ENCODE measurements at places on chromosomes 7 and 10.

GRCh38 chr10:73232887-73233286, 14.2 kb downstream of the DNAJC9 start:
- no peaks in the 10 kb centered on the region for H3K27me3 ChIP-seq
- H3K36me3 ChIP-seq, result no peaks in the 10 kb centered on the region
- no peaks in the 10 kb centered on the region for H3K4me1 ChIP-seq
- no peak overlapping the region for H3K4me3 ChIP-seq
- H3K27ac ChIP-seq, result no peak overlapping the region

GRCh38 chr7:24884401-24884800, 95.6 kb downstream of the OSBPL3 start:
- no peak overlapping the region for H3K27ac ChIP-seq
- no peak for DNase-seq
- no peak overlapping the region for H3K4me3 ChIP-seq
- H3K27me3 ChIP-seq, result peaks cover 7% of the 10 kb centered on the region
- peaks cover 18% of the 10 kb centered on the region for H3K4me1 ChIP-seq

DNA sequence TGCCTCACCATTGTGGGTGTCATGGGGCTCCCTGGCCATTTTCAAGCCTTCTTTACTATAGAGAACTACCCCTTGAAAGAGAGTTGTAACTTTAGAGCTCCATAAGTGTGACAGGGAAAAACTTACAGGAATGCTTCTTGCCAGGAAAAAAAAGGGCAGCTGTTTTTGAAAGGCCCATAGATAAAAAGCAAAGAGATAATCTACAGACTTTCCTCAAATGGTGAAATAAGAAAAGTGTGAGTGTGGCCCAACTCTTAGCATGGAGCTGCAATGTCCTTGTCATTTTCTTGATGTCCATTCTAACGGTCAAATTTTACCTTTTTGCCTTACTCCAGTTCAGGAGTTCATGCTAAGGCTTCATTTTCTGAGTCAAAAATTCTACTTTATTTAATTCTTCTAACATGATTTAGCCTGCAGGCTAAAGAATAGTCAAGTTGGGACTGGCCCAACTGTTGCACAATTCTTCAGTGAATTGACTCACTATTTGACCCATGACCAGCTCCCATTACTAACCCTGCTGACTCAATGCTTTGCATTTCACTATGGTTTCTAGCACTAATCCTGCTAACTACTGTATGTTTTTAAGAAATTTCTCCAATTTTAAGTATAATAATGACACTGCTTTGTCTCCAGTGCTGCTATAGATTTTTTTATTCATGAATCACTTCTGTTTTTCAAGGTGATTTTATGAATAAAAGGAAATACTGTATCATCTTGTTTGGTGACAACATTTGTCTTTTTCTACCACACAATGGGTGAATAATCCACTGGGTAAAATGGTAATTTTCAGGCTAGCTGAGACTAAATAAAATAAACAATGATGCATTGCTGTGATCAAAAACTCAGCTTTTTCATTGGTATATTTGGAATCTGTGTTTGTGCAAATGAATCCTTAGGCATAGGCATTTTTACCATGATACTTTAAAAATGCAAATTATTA, 41.4 kb upstream of the SGCE start:
- no peak overlapping the region for H3K4me3 ChIP-seq
- H3K27me3 ChIP-seq, result no peaks in the 10 kb centered on the region
- no peaks in the 10 kb centered on the region for H3K36me3 ChIP-seq

DNA sequence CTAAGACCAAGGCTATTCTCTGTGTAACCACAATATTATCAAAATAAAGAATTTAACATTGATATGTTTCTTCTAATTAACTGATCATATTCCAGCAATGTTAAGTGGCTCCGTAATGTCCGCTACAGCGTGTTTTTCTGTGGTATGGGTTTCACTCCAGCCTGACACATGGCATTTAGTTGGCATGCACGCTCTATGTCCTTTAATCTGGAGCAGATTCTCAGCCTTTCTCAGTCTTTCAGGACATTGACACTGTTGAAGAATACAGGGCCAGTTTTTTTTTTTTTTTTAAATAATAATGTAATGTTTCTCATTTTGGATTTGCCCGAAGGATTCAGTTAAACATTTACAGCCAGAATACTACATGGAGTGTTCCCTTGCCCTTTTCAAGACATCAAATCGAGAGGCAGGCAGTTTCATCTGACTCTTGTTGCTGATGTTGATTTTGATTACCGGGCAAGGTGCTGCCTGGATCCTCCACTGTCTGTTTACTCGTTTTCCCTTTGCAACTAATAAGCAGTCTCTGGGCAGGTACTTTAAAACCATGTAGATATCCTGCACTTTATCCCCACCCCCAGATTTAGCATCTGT, 97.5 kb upstream of the GJD4 start:
- H3K27ac ChIP-seq, result peak overlapping the region; percentile 45
- no peak overlapping the region for H3K4me3 ChIP-seq
- H3K36me3 ChIP-seq, result peaks cover 5% of the 10 kb centered on the region
- no peak for DNase-seq
- H3K27me3 ChIP-seq, result peaks cover 22% of the 10 kb centered on the region

GRCh38 chr7:12469568-12469967, 65.9 kb upstream of the VWDE start:
- no peak overlapping the region for H3K27ac ChIP-seq
- no peaks in the 10 kb centered on the region for H3K4me1 ChIP-seq
- no peak overlapping the region for H3K4me3 ChIP-seq
- no peak for DNase-seq
- no peaks in the 10 kb centered on the region for H3K27me3 ChIP-seq
- no peaks in the 10 kb centered on the region for H3K36me3 ChIP-seq

DNA sequence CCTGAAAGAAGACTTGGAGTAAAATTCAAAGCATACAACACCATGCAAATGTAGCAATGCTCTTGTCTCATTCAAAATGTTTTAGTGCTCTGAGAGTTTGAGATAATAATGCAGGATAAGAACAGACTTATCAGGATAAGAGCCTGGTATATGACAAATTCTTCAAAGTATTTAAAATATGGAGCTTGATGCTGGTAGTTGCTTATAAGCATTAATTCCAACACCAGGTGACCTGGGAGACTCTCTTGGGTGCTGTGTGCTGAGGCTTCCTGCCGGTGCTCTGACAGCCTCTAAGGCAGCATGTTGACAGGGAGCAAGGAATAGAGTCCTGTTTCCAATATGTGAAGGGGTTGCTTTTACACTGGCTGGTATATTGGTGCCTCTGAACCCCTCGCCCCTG, 34.8 kb upstream of the SLC26A5 start:
- no peaks in the 10 kb centered on the region for H3K36me3 ChIP-seq
- no peak overlapping the region for H3K27ac ChIP-seq

DNA sequence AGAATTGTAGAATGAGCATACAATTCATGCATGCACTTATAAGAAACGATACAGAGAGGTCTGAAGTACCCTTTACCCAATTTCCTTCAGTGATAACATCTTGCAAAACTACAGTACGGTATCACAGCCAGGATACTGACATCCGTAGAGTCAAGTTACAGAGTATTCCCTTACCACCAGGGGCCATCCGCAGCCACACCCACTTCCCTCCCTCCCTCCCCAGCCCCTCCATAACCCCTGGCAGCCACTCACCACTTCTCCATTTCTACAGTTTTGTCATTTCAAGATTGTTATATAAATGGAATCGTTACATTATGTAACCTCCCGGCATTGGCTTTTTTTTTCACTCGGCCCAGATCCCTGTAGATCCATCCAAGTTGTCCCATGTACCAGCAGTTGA, 113.6 kb upstream of the RET start:
- H3K4me3 ChIP-seq, result no peak overlapping the region
- no peaks in the 10 kb centered on the region for H3K27me3 ChIP-seq
- no peaks in the 10 kb centered on the region for H3K4me1 ChIP-seq
- DNase-seq, result peak; percentile 7
- no peak overlapping the region for H3K27ac ChIP-seq
- no peaks in the 10 kb centered on the region for H3K36me3 ChIP-seq

GRCh38 chr7:52727632-52728031, 307.8 kb upstream of the POM121L12 start:
- H3K4me1 ChIP-seq, result no peaks in the 10 kb centered on the region
- H3K27me3 ChIP-seq, result no peaks in the 10 kb centered on the region
- no peaks in the 10 kb centered on the region for H3K36me3 ChIP-seq
- H3K4me3 ChIP-seq, result no peak overlapping the region
- no peak overlapping the region for H3K27ac ChIP-seq
- no peak for DNase-seq

GRCh38 chr10:108849186-108849585, 1074.1 kb downstream of the XPNPEP1 start:
- H3K27ac ChIP-seq, result no peak overlapping the region
- DNase-seq, result no peak
- H3K4me3 ChIP-seq, result no peak overlapping the region
- H3K36me3 ChIP-seq, result no peaks in the 10 kb centered on the region
- no peaks in the 10 kb centered on the region for H3K27me3 ChIP-seq
- no peaks in the 10 kb centered on the region for H3K4me1 ChIP-seq

- no peak overlapping the region for H3K4me3 ChIP-seq
- H3K36me3 ChIP-seq, result no peaks in the 10 kb centered on the region
- no peak for DNase-seq
- peaks cover 3% of the 10 kb centered on the region for H3K27me3 ChIP-seq
Observed at GRCh38 chr7:78499283-78499682, 700.7 kb downstream of the PHTF2 start.

GRCh38 chr7:100632951-100633717, 8.2 kb downstream of the TFR2 start:
- H3K4me1 ChIP-seq, result no peaks in the 10 kb centered on the region
- no peak overlapping the region for H3K27ac ChIP-seq
- H3K27me3 ChIP-seq, result peaks cover 20% of the 10 kb centered on the region

DNA sequence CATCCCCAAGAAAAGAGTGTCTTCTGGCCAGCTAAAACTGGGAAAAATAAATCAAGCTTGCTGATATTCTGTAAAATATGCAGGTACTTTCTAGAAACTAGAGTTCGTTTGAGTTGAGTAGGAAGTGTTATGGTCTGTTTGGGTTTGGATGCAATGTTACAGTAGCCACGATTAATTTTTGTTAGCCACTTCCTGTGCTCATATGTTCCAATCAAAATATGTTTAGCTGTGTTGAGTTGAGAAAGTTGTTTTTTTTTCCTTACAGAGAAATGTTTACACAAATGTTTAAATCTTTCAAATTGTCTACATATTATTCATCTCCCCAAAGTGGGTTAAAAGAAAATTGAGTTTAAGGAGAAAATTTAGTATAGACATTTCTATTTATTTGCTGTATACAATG, 11.3 kb upstream of the LAMB1 start:
- no peak overlapping the region for H3K27ac ChIP-seq
- H3K4me1 ChIP-seq, result peaks cover 3% of the 10 kb centered on the region
- H3K4me3 ChIP-seq, result no peak overlapping the region
- H3K36me3 ChIP-seq, result no peaks in the 10 kb centered on the region

- H3K27ac ChIP-seq, result no peak overlapping the region
- H3K4me3 ChIP-seq, result no peak overlapping the region
- peak; percentile 65 for DNase-seq
- peaks cover 1% of the 10 kb centered on the region for H3K4me1 ChIP-seq
Observed at GRCh38 chr10:60964257-60965235, 20.6 kb upstream of the RHOBTB1 start.

DNA sequence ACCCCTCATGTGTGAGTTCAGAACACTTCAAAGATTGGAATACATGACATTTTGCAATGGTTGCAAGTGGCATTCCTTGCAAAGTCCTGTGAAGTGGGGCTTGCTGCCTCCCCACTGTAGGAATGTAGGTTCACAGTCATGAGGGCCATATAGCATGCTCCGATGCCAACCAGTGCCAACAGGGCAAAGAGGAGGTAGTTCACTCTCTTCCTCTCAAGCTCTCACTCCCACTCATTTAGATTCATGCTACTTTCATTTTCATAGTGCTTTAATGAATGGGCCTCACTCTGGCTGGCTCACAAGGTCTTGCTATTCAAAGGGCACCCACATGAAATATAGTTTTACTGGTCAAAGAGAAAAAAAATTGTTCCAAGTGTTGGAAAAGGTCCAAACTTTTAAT, 169.9 kb upstream of the AOAH start:
- DNase-seq, result no peak
- H3K36me3 ChIP-seq, result no peaks in the 10 kb centered on the region
- no peaks in the 10 kb centered on the region for H3K27me3 ChIP-seq
- no peak overlapping the region for H3K4me3 ChIP-seq
- H3K4me1 ChIP-seq, result no peaks in the 10 kb centered on the region

DNA sequence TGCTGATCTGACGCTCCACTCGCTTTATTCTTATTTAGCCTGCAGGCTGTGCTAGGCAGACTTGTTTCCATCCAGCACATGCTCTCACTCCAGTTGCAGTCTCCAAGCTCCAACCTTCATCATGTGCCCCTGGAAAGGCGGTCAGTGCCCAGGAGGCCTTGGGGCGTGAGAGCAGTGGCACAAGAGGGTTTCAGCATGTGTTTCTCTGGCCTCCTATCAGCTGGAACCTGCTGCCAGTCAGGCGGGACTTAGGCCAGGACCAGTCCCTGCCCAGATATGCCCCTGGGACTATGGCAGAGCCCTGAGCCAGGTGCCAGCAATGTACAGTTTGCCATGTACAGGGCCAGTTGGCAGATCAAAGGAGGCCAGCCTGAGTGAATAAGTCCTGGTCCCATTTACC, 330.2 kb upstream of the FZD1 start:
- peaks cover 5% of the 10 kb centered on the region for H3K27me3 ChIP-seq
- H3K27ac ChIP-seq, result no peak overlapping the region
- DNase-seq, result peak; percentile 33
- no peaks in the 10 kb centered on the region for H3K36me3 ChIP-seq
- H3K4me3 ChIP-seq, result no peak overlapping the region

DNA sequence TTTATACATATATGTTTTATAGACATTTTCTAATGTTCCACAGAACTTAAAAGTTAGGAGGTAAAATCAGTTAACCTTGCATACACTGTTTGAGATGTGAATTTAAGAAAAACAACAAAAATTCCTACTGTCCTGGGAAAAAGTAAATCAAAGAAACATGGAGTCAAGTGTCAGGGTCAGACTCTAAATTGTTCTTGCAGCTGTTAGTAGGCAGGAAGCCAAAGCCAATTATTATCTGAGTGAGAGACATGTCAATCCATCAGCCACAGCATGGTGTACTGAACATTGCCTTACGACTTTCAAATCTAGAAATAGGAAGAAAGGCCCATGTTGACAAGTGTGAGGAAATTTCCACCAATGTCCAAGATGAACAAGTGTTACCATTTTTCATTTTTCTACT, 461.2 kb upstream of the MBL2 start:
- no peaks in the 10 kb centered on the region for H3K27me3 ChIP-seq
- no peaks in the 10 kb centered on the region for H3K4me1 ChIP-seq
- H3K4me3 ChIP-seq, result no peak overlapping the region
- DNase-seq, result no peak
- peaks cover under 1% of the 10 kb centered on the region for H3K36me3 ChIP-seq

GRCh38 chr7:69992938-69993337, 394.7 kb downstream of the AUTS2 start:
- DNase-seq, result no peak
- H3K4me3 ChIP-seq, result no peak overlapping the region
- H3K27me3 ChIP-seq, result peaks cover 1% of the 10 kb centered on the region
- H3K4me1 ChIP-seq, result peaks cover 31% of the 10 kb centered on the region
- H3K27ac ChIP-seq, result no peak overlapping the region
- no peaks in the 10 kb centered on the region for H3K36me3 ChIP-seq

- H3K4me1 ChIP-seq, result no peaks in the 10 kb centered on the region
- no peaks in the 10 kb centered on the region for H3K36me3 ChIP-seq
- peaks cover 2% of the 10 kb centered on the region for H3K27me3 ChIP-seq
- no peak overlapping the region for H3K4me3 ChIP-seq
- no peak for DNase-seq
- no peak overlapping the region for H3K27ac ChIP-seq
Observed at GRCh38 chr10:3941676-3942075, 156.7 kb upstream of the KLF6 start.

GRCh38 chr10:792792-793100, 103.3 kb upstream of the DIP2C start:
- DNase-seq, result no peak
- H3K36me3 ChIP-seq, result peaks cover 21% of the 10 kb centered on the region
- peaks cover 2% of the 10 kb centered on the region for H3K27me3 ChIP-seq
- H3K4me1 ChIP-seq, result no peaks in the 10 kb centered on the region

GRCh38 chr7:150390205-150390604, 11.1 kb downstream of the ZNF775 start:
- H3K27ac ChIP-seq, result no peak overlapping the region
- no peak overlapping the region for H3K4me3 ChIP-seq
